ENCODE measurements at places on chromosomes 1 and 21.

GRCh38 chr1:41859686-41860085 is 59.0 kb downstream of the HIVEP3 start:
- DNase-seq = no peak

GRCh38 chr1:213687832-213688231 is 299.9 kb upstream of the PROX1 start:
- no peak for DNase-seq

GRCh38 chr1:93961906-93962305 is 52.7 kb upstream of the GCLM start:
- no peak for DNase-seq

GRCh38 chr1:21490774-21491487 is 18.3 kb upstream of the ALPL start:
- no peak for DNase-seq

DNA sequence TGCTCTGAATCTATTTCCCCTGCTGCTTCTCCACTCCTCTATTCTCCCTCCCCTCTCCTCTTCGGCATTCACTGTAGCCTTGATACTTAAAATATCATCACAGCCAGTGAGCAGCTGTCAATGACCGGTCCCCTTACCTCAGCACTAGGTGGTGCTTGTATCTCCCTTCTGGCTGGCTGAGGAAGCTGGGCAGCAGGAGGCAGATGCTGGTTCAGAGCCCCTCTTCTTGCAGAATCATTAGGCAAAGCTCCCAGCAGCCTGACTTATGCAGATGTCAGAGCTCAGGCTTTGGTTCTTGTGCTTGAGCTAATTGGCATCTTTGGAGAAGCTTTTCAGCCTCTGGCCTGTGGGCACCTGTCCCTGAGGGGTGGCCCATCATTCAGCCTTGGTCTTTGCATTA is 31.9 kb upstream of the KCNA2 start:
- DNase-seq = no peak

DNA sequence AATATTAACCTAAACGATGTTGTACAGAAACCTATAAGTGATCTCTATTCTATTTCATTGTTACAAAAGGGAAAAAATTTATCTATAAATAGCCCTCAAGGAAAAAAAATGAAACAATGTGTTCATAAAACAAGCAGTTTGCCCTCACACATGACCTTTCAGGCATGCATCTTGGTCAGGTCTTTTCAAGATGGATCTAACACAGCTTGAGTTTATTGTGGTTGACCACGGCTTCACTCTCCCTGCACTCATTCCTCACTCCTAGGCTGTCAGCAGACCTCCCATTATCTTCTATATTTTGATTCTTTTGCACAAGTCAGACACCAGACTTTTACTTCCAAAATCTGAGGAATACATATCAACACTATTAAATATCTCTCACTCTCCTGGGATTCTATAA is 544.3 kb downstream of the KCNT2 start:
- DNase-seq = no peak

DNA sequence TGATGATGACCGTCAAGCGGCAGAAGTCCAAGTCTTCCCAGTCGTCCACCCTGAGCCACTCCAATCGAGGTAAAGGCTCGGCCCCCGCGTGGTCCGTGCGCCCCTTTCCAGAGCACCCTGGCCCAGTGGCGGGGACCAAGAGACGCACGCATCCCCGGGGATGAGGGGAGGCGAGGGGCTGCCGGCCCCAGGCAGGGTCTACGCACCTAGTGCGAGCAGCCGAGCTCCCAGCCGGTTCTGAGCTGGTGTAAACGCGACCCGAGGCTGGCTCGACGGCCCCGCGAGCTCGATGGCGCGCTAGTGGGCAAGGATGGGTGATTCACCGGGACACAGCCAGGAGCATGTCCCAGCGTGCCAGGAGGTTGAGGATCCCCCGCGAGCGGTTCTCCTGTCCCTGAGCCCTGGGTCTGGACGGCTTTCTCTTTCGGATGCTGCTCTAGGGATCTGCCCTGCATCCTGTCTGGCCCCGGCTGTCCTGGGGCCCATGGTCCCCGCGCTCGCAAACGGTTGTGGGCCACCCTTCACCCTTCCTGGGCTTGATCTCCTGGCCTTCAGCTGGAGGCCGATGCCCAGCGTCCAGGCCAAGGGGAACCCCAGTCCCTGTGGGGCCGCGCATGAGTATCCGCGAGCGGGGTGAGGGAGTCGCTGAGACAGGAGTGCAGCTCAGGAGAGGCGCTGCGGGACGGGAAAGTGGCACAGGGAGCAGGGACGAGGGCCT is 689 bp downstream of the PKP1 start:
- DNase-seq = no peak

GRCh38 chr1:178541829-178542553 is 29.1 kb downstream of the TEX35 start:
- DNase-seq = peak; percentile 60

GRCh38 chr21:31500071-31500470 is 156.0 kb upstream of the TIAM1 start:
- DNase-seq = no peak

- DNase-seq = no peak
These were observed 50.7 kb downstream of the LRIG2 start for GRCh38 chr1:113123737-113124136.

DNA sequence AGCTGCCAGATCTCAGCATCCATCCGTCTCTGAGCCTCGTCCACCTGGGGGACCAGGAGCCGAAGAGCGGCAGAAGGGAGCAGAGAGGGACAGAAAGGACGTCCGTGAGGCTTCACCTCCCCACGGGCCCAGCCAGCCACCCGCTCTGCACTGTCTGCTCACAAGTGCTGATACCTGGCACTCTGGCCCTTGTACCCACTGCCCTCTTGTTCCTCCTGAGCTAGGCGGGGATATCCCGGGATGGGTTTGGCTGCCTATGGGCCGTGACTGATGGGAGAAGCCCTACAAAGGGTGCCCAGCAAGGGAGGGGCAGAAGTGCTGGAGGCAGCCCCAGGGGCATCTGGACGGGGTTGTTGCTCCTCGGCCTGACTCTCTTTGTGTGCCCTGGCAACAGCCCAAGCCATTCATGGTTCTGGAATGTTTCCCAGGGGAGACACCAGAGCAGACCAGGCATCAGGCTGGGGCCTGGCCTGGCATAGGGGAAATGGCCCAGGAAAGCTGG is 57.6 kb downstream of the LDLRAD2 start:
- no peak for DNase-seq

DNA sequence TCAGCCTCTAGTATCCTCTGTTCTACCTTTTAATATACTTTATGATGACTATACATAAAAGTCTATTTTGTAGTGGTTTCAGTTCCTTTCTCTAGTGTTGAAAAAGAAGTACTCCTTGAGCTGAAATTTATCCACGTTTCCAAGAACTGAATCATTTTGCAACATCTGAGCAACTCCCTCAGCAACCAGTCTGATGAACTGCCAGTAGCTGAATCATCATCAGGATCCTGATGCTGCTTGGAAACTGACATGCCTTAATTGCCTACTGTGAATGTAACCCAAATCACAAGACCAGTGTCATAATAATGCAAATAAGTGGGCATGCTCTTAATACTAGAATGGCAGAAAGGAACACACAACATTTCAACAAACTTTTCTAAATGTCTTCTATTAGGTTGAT is 103.3 kb downstream of the CYYR1 start:
- no peak for DNase-seq

GRCh38 chr1:28244549-28245251 is 8.8 kb downstream of the ATP5IF1 start:
- no peak for DNase-seq

DNA sequence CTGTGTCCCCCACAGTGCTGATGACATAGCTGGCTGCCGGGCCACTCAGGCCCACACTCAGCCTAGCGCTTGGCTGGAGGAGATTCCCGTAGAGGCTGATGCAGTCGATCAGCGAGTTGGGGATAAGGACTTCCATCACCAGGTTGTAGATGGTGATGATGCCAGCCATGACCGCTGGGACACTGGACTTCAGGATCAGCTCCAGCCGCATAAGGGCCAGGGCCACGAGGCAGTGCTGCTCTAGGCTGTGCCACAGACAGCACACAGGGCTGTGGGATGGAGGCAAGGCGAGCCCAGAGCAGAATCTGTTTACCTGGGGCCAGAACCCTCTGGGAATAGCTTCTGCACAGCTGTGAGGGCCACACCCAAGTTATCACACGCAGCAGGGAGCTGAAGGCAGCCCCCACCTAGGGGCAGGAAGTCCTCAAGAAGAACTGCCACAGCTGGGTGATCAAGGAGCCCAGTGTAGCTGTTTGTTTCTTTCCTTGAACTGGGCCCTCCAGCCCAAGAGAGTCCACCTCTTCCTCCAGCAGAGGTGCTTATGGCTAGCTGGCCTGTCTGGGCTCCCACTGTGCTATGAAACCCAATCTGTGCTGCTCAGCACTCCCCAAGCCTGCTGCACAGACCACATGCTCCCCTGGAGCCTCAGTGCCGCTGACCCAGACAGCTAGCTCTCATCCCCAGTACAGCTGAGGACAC is 6.2 kb downstream of the SLC2A1 start:
- DNase-seq = no peak

GRCh38 chr1:170221031-170221430 is 75.3 kb downstream of the NTMT2 start:
- DNase-seq = no peak

DNA sequence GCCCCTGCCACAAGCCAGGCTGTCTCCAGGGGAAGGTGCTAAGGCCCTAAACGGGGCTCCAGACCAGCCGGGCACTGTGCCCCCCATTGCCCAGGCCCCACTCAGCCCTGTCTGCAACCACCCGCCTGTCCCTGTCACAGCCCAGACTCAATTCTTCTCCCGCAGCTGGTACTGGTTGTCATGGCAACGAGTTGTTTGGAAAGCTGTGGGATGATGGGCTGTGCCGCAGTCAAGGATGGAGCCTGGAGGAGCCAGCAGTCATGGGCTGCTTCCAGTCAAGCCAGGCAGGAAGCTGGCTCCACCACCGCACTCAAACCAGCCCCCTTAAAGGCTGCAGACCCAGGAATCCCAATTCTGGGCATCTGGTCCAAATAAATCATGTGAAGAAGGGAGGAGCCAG is 4.2 kb downstream of the SPOCD1 start:
- DNase-seq = peak; percentile 59

GRCh38 chr1:174659823-174660222 is 212.1 kb downstream of the GPR52 start:
- no peak for DNase-seq

DNA sequence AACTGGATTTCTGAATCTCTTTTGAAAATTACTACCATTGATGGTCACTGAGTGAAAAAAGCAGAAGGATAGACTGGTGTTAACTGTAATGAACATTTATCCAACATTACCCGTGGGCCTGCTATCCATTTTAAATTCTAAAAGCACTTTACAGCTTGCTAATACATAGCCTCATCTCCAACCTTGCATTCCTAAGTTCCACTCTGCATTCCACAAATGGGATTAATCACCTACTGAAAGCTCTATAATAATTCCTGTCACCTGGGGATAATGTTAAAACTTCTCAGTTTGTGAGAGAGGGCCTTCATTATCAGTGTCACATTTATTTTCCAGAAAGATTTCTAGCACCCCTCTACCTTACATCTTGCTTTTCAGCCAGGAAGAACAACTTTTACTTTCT is 38.2 kb downstream of the PTPRC start:
- DNase-seq = no peak

GRCh38 chr1:220879076-220879508 is at the start of gene HLX:
Gene HLX, plus strand, starts transcription at chr1:220879443. Its CDS starts 415 bp downstream, at chr1:220879858.
- DNase-seq = no peak

- DNase-seq = no peak
These were observed 42.1 kb upstream of the DIP2A start for GRCh38 chr21:46416551-46416950.

- no peak for DNase-seq
These were observed 77.0 kb downstream of the PGM1 start for GRCh38 chr1:63670164-63670563.

DNA sequence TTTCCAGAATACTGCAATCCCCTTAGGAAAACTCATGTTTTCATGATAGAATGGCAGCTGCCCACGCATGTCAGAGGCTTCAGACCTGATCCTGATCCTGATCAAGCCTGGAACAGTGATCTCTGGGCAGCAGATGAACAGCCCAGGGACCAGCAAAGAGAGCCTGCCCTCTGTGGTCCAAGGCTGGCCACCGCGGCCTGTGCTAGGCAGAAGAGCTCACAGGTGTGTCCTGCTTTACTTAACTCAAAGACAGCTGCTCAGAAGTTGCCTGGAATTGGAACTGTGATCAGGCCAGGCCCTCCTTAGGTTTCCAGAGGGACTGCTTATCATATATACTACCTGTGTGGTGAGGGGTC is 21.2 kb upstream of the BCAR3 start:
- DNase-seq = no peak

- DNase-seq = peak; percentile 88
These were observed 708 bp downstream of the CDA start for GRCh38 chr1:20589331-20590278.

DNA sequence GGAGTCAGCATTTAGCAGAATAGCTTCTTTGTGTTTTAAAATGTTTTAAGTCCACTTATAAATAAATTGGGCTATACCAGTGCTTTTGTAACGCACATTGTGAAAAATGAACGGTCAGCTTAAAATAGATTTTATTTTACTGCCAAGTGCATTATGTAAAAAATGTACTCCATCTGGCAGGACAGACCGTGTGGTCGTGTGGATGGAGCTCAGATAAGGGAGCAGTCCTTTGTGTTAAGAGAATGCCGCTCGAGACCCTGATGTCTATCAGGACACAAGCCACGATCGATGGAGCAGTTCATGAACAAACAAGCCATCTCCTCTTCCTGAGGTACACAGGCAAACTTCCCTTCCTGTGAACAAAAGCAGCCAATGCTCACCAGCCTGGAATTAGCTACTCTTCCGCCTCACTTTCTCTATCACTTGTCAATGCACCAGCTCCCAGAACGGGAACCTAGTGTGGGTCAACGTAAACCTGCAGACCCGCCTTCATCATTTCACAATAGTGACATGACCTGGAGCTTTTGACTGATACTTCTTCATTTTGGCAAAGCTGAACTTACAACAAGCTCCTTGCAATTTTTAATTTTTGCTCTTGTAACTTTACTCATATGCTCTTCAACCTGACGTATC is 243.5 kb downstream of the TGFB2 start:
- DNase-seq = no peak

- DNase-seq = no peak
These were observed 10.1 kb upstream of the ACTRT2 start for GRCh38 chr1:3011127-3011526.

DNA sequence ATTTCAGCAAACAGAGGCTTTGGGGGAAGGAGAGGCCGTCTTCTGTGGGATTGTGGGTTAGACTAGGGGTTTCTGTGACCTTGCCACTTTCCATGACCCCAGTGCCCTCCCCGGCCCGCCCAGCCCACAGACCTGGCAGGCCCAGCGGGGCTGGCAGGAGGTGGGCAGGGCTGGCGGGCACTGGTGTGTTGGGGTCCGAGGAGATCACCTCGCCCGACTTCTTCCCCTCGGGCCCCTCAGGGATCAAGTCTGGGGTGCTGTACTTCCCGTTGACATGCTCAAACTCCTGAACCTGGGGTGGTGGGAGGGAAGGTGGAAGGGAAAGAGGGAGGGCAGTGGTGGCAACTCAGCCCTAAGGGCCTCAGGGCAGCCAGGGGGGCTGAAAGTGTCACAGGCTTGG is 56.3 kb downstream of the CHD5 start:
- DNase-seq = no peak

DNA sequence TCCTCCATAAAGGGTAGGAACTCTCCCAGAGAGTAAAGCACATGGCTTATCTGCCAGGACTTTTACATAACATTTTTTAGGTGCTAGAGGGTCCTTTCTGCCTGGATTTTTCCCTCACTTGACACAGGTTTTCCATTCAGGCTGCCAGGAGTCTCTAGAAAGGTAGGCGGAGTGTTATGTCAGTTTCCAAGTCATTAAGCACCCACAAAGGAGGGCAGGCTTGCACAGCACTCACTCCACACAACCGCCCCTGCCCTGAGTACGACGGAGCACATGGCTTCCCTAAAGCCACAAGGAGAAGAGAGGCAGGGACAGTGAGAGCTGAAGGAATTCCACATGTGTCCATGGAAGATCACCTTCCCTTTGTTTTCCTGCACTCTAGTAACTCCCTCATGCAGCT is 55.7 kb downstream of the CAPZB start:
- no peak for DNase-seq
